ENCODE measurements at places on chromosomes 2 and 18. TPM values are rescaled to one million over a fixed set of nuclear protein-coding genes. Genes with fewer than 3 reads are reported as not detected.

UGT1A6 gene
- total RNA-seq: not detected

SERPINB3 gene
- not detected for total RNA-seq

FAP gene
- total RNA-seq: not detected

VIL1 gene
- total RNA-seq: not detected

FN1 gene
- 228 TPM for total RNA-seq

AFF3 gene
- 6.8 TPM for total RNA-seq

DCDC2C gene
- 0.33 TPM for total RNA-seq

SMAD4 gene
- 83.6 TPM for total RNA-seq

IL36RN gene
- not detected for total RNA-seq

RGPD3 gene
- total RNA-seq: 0.03 TPM

SERPINE2 gene
- total RNA-seq: 135 TPM

DNA sequence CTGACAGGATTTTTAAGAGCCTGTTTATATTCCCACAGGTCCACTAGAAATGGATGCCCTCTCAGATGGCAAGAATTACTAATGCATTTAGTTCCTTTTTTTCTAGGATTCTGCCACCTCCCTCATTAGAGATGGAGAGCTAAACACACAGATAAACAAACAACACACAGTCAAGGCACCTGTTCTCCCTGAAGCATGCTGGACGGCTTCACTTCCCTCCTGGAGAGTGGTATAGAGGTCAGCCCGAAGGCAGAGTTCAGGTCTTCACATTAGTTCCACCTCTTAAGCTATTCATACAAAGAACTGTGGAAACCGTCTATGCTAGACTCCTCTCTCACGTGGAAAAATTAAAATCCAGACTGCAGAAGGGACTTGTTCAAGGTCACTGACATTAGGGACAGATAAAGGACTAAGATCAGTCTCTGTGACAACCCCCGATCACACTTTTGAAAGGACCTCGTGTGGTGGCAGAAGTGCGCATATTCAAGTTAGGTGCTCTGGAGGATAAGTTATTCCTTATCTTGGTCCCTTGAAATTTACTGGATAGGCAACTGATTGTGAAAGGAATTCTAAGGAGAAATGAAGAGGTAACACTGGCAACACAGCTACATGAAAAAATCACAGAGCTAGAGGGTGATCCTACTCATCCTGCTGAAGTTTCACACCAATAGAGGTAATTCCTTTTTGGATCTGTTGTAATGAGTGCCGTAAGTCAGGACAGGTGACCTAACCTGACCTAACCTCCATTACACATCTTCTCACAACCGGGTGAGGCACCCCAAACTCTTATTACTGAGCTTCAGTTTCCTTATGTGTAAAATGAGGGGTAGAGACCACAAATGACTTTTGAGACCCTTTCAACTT is 75.1 kb downstream of the SPRED2 start:
- no peak for DNase-seq

GRCh38 chr2:42767080-42767898 is 3.4 kb upstream of the OXER1 start:
- DNase-seq: no peak

GRCh38 chr18:30852980-30853379 is 189.6 kb downstream of the DSC3 start:
- no peak for DNase-seq

DNA sequence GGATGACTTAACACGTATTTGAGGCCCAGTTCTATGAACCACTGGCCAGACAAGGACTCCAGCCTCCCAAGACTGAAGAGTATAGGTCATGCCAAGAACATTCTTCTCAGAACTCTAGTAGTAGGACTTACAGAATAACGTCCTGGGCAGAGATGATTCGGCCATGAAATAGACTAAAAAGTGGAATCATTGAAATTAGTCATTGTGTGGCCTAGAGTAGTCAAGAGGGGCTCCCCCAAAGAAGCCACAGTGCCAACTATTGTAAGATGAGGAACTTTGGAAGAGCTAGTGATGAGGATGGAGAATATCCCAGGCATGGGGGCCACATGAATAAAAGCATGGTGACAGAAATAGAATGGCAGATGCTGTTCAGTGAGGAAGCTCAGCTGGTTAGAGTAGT is 101.1 kb downstream of the TRIB2 start:
- no peak for DNase-seq

DNA sequence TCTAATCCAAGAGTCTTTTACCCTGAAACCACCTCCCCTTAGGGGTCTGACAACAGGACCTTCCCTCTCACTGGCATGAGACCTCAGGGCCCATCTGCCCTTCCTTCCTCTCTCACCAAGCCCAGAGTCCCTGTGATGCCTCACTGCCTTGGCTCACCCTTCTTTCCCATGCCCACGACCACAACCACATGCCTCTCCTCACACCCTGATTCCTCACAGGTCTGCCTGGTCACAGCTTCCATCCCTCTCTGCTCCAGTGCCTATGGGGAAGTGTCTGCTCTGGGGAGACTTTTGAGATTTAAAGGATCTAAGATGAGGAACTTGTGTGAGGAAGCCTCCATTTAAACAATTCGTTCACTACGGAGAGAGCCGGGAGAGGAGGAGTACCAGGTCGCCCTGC is 98.9 kb upstream of the SH3BP4 start:
- no peak for DNase-seq

DNA sequence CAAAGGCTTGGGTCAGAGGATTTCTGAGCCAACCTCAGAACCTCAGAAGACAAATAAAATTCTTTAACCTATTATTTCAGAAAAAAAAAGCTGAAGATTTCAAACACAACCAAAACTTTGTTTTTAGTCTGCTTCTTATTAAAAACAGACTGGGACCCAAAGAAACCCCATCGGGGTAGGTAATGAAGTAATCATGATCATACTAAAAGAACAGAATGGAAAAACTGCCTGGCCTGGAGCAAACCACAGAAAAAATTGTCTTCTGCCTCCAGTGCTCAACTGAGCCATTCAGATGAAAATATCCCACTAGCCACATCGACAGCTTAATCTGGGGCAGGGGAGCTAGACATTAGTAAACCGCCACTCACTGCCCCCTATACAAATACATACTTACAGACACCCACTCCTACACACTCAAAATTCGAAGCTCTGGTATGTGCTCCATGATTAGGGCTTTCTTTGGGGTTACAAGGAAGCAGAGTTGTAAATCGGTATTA is 76.5 kb downstream of the SDC1 start:
- no peak for DNase-seq

- no peak for DNase-seq
These were observed 427.6 kb downstream of the BCL11A start for GRCh38 chr2:60125611-60126426.

GRCh38 chr2:214775971-214776370 is 33.5 kb downstream of the BARD1 start:
- no peak for DNase-seq

GRCh38 chr2:105390454-105390853 is 8.4 kb downstream of the FHL2 start:
- DNase-seq: no peak

GRCh38 chr2:101556033-101556459 is 81.1 kb upstream of the RFX8 start:
- DNase-seq: no peak

- DNase-seq: no peak
These were observed 40.7 kb upstream of the RAB27B start for GRCh38 chr18:54787616-54788015.

DNA sequence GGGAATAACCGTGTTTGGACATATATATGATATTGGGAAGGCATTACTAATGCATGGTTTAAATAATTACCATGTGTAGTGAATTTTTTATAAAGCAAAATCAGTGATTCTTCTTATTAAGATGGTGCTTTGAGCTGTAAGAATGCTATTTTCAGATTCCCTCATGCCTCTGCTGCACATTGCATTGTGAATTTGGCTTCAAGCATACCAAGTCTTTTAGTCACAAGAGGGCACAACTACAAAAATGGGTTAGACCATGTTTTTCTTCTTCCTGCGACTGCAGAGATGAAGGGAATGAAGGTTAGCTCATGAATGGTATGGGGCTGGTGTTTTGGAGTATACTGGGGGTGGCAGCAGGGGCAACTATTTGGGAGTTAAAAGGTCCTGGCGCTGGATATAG is 320.1 kb downstream of the SLC4A3 start:
- DNase-seq: peak; percentile 11

GRCh38 chr2:239544918-239545465 is 144.2 kb upstream of the HDAC4 start:
- DNase-seq: peak; percentile 19

DNA sequence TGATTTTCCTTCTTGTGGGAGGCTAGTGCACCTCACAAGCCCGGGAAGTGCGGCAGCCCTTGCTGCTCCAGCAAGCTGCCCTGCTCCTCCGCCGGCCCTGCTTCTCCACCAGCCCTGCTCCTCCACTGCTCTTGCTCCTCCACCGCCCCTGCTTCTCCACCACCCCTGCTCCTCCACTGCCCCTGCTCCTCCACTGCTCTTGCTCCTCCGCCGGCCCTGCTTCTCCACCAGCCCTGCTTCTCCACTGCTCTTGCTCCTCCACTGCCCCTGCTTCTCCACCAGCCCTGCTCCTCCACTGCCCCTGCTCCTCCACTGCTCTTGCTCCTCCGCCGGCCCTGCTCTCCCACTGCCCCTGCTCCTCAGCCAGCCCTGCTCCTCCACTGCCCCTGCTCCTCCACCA is 95.6 kb downstream of the NDUFA10 start:
- no peak for DNase-seq

- DNase-seq: peak; percentile 90
These were observed 143.2 kb upstream of the SETBP1 start for GRCh38 chr18:44537526-44537925.

DNA sequence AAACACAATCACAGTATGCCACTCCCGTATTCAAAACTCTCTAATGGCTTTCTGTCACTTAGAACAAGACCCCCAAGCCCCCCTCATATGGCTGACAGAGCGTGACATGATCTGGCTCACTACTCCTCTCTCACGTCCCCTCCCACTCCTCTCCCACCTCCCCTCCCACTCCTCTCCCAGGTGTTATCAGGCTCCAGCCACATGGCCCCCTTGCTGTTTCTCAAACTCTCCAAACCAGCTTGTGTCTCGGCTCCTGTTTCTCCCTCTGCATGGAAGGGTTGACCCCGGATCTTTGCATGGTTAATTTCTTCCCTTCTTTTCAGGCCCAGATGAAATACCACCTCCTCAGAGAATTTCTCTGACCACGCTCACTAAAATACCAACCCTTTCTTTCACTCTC is 180.8 kb downstream of the SLC8A1 start:
- DNase-seq: no peak

- no peak for DNase-seq
These were observed 12.7 kb downstream of the SP3 start for GRCh38 chr2:173952267-173953046.

DNA sequence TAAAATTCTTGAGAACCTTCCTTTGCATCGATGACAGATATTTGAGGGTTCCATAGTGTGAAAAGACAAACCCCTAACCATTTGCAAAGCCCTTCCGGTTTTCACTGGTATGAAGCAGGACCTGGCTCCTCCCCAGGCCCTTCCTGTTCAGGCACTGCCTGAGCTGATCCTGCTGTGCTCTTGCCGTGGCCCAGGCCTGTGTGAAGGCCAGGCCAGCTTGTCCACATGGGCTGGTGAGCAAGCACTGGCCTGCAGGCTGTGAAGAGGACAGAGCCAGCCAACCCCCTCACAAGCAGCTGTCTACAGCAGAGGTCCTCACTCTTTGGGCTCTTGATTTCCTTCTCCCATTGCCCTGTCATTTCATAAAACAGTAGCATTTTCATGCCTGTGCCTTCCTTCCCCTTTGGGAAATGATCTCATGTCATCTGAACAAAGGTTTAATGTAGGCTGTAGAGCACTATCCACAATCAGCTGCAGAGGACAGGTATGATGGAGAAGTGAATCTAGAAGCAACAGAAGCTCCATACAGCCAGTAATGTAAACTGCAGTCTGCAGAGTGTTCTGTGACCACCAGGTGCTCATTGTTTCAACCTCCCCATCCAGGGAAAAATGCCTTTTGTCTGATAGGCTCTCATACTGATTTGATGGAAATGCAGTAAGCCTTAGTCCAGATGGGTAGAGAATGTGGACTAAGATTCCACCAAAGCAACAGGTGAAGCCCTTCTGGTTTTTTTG is 19.8 kb downstream of the MPHOSPH10 start:
- DNase-seq: no peak

All from HT1080 (cell line).